Left lobe of liver (tissue), 2 donors: ENCODE measurements at places on chromosomes 5 and 9. TPM values are rescaled to one million over a fixed set of nuclear protein-coding genes. Genes with fewer than 3 reads are reported as not detected.

The DDX4 gene
- total RNA-seq: not detected

The TUSC1 gene
- 4.2 TPM for total RNA-seq

The ROR2 gene
- total RNA-seq: 0.15 TPM

DNA sequence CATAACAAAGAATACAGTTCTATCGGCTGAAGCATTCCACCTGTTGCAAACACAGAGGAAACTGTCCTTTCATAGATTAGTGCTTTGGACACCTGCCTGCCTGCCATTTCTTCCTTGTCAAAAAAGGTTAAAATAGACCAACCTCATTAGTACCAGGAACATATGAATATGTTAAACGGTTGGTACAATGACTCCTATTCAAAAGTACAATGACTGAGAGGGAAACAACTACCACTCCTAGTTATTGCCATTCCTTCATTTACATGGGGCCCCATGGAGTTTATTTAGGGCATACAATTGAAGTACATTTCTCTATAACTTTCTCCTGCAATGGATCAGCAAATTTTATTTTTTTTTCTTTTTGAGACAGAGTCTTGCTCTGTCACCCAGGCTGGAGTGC lies 77.4 kb upstream of the PIP5K1B start:
- no peak for DNase-seq

GRCh38 chr9:138006576-138007233 lies 129.1 kb downstream of the CACNA1B start:
- DNase-seq: no peak

The PTCH1 gene
- total RNA-seq: 7.0 TPM

GRCh38 chr9:124297915-124298645 lies 40.3 kb downstream of the NEK6 start:
- DNase-seq: no peak

GRCh38 chr5:148776780-148777179 lies 49.6 kb upstream of the ADRB2 start:
- DNase-seq: no peak

GRCh38 chr9:28135549-28135948 lies 562.3 kb upstream of the C9orf72 start:
- no peak for DNase-seq

DNA sequence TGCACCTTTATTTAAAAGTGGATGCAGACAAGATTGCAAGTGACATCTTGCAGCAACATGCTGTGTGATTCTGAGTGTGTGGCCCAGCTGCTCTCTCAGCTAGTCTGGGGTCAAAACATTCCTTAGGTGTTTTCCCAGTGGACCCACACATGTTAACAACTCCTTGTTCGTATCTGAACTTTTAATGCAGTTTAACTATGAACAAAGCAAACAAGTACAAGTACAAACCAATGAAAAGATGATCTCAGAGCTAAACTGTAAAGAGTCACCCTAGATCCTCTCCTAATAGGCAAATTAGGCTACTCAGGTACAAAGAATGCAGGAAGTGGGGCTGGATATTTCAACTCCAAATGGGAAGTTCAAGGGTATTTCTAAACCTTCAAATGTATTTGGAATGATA lies 108.4 kb downstream of the ENTREP1 start:
- no peak for DNase-seq

- no peak for DNase-seq
Measured at GRCh38 chr5:3634061-3634460, 38.4 kb downstream of the IRX1 start.

The SNCAIP gene
- 0.23 TPM for total RNA-seq

GRCh38 chr5:32711681-32712480 lies 760 bp downstream of the NPR3 start:
- peak; percentile 49 for DNase-seq

- DNase-seq: no peak
Measured at GRCh38 chr9:100697339-100697738, 119.5 kb downstream of the CAVIN4 start.

DNA sequence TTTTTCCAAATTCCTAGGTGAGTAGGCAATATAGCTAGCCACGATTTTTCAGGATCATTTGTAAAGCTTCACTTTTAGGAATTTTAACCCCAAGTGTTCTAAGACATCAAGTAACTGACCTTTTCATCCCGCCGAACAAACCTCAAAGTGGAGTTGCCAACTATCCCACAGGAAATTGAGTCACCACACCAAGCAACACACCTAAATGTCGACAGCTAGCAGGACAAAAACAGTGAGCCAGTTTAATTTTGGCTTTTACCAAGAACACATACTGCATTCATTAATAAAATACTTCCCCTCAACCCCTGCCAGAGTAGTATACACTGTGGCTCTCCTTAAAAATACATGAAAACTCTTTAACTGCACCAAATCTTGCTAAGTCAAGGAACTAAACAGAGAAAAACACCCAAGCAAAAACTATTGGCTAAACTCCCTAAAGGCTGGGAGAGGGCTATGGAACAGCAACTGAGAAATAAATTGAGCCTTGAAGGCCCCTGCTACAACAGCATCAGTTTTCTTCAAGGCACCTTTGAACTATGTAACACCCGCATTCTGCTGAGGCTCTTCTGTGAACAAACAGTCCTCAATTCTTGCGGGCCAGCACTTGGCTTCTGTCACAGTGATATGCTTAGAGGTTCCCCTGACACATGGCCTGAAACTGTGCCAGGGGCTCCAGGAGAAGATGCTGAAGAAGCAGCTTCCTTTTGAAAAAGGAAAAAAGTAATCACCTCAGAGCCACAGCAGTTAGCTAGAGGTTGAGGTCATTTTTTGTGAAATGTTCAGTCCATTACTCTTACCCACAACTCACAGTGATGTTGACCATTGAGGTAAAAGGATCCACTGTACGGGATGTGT lies 459.6 kb downstream of the RAB3C start:
- DNase-seq: no peak

DNA sequence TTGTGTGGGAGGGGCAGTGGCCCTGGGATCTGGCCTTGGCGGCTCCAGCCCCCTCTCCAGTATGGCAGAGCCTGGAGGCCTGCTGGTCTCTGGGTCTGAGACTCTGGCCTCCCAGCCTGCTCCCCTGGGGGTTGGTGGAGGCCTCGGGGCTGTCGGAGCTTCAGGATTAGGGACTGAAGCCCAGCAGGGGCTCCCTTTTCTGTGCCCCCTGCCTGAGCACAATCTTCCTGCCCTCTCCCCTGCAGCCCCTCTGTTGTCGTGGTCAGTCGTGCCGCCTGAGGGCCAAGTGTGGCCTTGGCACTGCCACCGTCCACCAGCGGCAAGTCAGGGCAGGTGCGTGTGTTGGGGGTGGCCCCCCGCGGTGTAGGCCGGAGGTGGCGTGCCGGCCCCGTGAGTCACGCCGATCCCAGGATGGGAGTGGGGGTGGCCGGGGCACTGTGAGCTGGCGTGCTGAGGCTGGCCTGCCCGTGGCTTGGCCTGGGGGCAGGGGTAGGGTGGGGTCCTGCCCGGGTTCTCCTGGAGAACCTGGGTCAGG lies 53.6 kb downstream of the RXRA start:
- DNase-seq: no peak

DNA sequence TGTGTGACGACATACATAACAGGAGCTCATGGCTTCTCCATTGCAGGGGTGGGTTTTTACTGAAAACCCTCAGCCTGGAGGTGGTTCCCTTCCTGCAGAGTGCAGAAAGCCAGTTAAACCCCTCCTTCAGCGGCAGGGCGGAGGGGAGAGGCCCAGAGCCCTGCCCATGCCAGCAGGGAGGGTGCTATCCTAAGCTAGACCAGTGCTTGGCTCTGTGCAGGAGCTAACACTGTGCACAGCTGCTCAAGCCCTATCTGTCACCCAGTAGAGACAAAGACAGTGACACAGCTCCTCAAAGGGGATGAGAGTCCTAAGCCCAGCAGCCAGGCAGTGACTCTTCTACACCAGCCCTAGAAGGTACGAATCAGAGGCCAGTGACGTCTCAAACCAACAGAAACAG lies 70.0 kb upstream of the ZSWIM6 start:
- no peak for DNase-seq

The FOXE1 gene
- total RNA-seq: not detected

The C9orf50 gene
- total RNA-seq: not detected

The QRFP gene
- not detected for total RNA-seq

DNA sequence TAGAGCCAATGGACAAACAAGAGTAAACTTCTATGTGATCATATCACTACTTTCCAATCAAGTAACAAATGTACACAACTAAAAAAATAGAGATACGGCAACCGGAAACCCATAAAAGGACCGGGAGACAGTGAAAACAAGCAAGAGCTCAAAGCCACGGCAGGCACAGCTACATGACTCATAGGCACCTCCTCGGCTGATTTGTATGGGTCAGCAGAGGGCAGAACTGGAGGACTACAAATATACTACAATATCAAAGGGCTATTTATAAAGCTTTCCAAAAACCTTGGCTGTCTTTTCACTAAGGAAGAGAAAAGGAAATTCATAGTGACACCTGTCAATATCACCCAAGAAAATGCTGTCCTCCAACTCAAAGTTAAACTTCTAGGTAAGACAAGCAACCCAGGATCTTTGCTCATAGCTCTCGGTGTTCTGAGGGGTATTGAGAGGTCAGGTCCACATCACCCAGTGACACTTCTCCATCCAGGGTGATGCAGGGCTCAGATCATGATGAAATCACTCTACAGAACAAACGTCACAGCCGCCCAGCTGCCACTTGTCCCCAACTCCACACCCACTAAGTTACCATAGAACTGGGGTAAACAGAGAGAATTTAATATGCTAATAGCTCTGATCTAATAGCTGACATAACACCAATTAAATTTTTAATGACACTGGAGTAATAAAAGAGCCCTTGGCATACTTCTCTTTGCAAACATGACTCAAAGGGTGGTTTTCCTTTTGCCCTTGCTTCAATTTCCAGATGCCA lies 41.3 kb downstream of the PFDN1 start:
- peak; percentile 67 for DNase-seq

GRCh38 chr5:124650951-124651662 lies 95.3 kb downstream of the ZNF608 start:
- no peak for DNase-seq

The DRD1 gene
- total RNA-seq: 0.13 TPM

GRCh38 chr5:127993476-127993875 lies 90.1 kb upstream of the SLC12A2 start:
- no peak for DNase-seq

DNA sequence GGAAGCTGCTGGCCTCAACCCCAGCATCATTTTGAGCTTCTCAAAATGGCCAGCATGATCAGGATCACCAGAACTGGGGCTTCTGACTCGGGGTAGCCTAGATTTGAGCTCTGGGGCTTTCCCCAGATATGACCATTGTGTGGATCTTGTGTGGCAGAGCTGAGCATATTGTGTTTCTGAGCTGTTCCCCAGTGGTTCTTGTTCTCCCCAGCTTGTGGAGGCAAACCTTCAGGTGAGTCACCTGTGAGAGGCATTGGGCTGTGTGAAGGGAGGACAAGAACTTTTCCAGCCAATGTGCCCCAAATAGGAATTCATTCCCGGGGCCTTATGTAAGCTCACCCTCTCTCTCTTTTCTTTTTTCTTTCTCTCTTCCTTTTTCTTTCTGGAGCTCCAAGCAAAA lies 80.7 kb upstream of the PITX1 start:
- DNase-seq: no peak

DNA sequence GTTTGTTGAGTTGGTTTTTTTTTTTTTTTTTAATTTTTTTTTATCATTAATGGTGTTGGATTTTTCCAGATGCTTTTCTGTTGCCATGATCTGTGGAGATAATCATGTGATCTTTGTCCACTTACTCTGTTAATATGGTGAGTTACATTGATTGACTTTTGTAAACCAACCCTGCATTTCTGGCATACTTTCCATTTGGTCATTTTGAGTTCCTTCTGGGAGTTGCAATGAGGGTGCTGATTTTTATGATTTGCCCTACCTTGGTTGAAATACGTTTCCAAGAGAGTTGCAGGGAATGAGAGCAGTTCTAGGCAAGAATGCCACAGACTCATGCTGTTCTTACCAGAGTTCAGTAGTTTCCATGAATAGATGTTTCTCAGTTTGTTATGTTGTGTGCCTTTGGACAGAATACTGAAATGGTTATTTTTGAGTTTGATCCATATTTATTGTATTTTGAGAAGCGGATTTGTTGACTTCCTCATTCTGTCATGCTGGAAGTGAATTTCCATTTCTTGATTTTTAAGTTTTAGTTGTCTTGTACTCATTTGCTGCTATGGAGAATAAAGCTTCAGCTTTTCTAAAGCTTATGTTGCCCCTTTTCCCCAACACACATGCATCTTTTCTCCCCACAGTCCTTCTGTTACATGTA lies 69.0 kb downstream of the SCAMP1 start:
- no peak for DNase-seq

The AJM1 gene
- total RNA-seq: 4.1 TPM

DNA sequence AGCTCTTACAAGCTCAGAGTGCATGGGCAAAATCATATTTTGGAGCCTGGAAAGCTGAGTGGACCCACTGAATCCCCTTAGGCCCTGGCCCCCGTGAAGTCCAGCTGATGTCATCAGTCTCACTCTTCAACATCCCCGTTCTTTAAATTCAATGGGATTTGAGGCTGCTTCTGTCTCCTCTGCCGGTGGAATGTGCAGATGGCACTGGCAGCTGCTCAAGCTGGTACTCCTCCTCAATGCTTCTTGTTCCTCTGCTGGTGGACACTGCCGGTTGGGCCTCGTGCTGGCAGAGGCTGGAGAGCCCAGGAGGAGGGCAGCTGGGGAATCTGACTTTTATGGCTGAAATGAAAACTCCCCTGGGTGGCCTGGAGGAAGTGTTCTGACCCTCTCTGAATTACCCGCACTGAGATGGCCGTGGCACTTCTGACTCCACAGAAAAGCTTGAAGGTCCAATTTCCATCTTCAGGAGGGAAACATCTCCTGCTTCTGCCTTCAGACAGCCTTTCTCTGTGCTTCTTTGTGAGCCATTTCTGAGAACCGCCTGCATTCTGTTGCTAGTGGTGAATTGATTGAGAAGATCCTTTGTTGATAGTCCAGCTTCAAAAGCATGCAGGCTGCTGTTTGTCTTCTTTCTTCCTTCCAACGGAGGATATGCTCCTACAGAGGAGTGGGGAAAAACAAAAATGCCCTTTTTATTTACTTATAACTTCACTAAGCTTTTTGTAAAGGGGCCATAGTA lies 298.9 kb downstream of the TMEM38B start:
- DNase-seq: no peak

DNA sequence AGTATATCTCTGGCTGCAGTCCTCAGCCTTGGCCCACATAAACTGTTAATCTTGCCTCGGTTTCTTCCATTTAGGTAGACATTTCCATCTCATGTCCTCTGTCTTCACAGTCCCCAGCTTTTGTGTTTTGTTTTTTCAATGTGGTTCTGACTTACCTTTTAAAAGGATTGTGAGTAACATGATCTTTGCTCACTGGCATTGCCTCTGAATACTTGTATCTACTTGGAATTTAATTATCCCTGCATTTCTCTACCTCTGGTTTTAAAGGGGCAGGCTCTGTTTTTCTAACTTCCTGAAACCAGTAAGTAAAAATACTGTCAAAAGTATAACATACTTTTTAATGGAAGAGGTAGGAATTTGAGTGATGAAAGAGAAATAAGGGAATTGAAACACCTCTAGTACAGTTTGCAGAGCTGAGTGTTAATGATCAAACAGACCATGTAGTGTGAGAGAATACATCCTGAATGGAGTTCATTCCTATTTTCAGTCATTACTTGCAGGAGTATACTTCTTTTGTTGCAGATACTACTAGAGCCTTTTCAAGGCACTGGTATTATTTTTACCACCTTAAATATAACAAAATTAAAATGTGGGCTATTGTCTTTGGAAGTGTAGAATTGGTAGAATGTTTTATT lies 62.6 kb downstream of the MTREX start:
- DNase-seq: no peak

GRCh38 chr5:44909004-44909403 lies 100.3 kb downstream of the MRPS30 start:
- DNase-seq: no peak

The PCDHGB4 gene
- 2.2 TPM for total RNA-seq
